ENCODE measurements at places on chromosomes 12 and 14.
A peak's percentile ranks its signal among the peaks of the same experiment; 100 is the strongest.

- DNase-seq = no peak
Measured at GRCh38 chr14:72544615-72545387, 349.1 kb downstream of the DPF3 start.

DNA sequence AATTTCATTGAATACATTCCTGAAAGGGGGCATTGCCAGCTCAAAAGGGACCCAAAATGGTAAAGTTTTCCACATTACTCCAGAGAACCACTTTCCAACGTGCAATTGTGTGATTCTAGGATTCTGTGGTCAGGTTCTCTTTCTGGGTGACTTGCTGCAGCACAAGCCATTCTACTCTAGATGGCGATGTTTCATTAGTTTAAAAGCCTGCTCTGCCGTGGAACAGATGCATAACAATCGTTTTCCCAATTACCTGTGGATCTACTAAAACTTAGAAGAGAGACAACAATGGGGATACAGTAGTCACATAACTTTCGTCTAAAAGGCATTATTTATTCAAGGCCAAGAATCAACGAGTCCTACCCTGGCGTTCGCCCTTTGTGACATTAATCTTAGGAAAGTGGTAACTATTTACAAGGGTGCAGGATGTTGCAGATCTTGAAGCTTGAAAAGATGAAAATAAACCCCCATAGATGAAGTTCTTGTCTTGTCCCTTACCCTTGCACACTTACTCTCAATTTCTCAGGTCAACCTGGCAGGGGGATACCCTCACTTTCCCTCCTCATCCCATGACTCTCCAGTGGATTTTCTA, 400.9 kb downstream of the SNAPC1 start:
- DNase-seq = peak; percentile 48

DNA sequence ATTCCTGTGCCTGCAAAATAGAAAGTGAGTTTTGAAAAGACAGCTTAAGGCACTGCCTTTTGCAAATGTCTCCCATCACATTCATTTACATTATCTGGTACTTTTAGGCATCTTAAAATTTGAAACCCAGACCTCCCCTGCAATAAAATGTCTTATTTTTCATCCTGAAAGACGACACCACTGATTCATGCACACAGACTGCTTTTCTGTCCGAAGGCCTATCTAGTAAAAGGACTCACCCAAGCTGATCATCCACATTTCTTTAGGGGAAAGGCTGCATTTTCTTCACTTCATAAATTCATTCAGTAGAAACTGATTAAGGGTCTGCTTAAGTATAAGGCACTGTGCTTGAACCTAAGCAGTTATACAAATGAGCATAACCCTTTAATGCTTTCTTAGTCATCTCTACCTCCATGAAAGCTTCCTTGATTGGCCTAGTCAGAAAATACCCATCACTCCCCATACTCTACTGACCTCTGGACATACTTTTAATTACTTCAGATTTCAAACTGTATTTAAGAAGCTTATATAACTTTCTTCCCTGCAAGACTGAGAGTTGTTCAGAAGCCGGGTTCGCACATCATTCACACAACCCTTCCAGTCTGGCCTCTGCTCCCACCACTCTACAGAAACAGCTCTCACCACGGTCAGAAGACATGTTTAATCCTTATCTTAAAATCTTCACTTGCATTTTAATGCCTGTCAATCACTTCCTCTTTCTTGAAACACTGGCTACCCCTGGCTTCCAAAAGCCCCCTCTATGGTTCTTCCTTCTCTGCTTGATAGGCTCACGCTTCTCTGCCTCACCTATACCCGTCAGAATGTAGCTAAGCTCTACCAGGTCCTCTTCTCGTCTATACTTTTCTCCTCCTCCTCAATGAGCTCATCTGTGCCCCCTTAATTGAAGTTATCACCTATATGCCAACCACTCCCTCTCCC, 288.6 kb downstream of the MED13L start:
- DNase-seq = no peak

GRCh38 chr14:34713681-34714319, 593 bp downstream of the CFL2 start:
- peak; percentile 19 for DNase-seq

GRCh38 chr14:98855926-98856715, 415.9 kb downstream of the BCL11B start:
- DNase-seq = no peak

DNA sequence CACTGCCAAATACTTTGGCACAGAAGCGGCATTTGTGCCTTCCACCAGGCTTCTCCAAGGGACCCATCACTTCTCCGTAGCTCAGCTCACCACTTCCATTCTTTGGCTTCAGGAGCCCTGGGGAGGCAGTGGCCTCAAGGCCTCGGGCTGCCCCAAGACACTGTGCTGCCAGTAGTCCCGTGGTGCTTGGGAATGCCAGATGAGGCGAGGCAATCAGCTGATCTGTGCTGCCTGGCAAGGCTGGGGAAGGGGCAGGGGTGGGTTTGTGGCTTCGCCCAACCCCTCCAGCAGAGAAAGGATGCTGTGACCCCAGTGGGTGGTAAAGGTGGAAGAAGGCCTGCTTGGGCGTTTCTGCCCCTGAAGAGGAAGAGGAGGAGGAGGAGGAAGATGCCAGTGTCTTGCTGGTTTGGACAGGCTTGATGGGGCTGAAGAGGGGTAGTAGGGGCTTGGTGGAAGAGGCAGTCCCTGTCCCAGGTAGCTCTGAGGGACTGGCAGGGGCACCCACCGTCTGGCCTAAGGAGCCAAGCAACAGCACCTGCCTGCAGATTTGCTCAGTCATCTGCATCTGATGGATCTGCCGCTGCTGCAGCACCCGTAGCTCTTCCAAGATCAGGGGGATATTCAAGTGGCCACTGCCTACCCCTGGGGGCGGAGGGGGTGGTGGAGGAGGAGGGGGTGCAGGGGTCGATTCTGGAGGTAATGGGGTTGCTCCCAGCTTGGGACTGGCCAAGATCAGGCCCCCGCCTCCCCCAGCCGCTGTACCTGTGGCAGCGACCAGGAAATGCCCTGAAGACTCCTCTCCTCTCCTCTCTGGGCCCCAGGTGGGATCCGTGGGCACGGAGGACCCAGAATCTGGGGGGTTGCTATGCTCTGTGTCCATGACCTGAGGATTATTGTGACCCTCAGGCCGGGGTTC, 1.3 kb downstream of the SALL2 start:
- DNase-seq = no peak

DNA sequence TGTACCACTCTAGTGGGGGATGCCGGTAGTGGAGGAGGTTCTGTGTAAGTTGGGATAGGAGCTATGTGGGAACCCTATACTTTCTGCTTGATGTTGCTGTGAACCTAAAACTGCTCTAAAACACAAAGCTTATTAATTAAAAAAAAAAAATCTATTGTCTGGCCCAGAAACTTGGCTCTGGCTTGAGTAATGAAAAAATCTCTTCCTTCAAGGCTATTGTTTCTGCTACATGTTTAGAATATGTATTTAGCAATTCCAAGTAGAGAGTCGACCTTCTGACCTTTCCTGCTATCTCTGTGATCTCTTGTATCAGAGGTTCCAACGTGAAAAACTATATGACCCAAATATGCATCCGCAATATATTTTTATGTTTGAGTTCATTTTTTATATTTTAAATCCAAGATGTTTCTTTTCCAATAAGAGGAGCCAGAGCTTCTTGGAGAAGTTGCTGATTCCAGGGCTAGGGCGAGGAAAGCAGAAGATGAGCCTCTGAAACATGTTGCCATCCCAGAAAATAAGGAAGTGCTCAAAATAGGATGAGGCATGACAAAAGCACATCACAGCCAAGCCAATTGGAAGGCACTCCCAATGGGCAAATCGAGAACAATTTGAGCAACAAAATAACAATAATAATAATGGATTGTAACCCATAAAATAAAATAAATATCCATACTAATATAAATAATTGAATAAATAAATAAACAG, 184.6 kb upstream of the TMEM260 start:
- no peak for DNase-seq

DNA sequence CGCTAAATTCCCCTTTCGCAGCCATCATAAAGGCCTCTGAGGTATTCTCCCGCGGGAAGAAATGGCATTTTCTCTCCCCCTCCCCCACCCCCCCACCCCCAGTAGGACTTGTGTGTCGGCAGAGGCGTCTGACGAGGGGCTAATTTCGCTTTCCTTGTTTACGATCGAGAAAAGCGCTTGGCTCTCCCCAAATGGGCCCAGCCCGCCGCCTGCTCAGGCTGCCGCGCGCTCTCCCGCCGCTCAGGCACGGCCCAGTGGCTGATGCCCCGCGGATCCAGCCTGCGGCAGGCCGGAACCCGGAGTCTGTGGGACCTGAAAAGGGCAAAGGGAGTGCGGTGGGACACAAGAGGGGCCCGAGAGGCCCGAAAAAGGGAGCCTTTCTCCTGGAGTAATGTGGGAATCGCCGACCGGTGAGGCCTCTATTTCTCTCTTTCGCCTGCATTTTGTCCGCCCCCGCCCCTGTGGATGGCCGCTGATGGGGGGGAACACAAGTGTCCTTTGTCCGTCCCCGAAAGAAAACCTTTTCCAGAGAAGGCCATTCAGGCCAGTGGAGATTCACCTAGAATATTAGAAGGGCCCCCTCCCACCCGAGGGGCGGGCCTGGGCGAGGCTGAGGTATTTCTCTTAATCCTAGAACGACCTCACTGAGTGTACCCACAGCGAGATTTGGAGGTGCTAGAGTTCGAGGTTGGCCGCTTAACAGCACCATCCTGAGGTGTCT, 9.0 kb upstream of the HOXC6 start:
- no peak for DNase-seq

DNA sequence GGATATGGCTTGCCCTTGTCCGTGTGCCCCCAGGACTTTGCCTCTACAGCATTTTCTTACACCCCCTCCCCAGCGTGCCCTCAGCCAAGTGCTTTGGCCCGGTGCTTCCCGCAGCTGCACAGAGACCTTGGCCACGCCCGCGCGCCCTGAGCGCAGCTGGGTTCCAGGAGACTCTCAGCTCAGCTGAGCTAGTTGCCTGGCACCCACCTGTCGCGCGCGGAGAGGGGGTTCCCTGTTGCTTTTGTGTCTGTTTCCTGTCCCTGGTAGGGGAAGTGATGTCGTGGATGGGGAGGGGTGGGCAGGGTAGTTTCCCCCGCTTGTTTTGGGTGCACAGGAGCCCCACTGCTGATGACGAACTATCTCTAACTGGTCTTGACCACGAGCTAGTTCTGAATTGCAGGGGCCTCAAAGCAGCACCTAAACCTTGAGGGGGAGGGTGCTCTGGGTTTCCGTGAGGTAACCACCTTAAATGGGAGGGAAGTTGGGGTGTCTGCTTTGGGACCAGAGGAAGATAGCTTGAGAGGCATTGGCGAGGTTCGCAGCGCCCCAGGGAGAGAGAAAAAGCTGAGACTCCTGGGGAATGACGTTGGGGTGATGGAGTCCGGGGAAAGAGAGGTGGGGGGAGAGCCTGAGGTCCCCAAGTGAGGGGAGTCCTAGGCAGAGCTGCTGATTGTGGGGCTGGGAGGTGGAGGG, 1.5 kb downstream of the DIO3 start:
- no peak for DNase-seq

DNA sequence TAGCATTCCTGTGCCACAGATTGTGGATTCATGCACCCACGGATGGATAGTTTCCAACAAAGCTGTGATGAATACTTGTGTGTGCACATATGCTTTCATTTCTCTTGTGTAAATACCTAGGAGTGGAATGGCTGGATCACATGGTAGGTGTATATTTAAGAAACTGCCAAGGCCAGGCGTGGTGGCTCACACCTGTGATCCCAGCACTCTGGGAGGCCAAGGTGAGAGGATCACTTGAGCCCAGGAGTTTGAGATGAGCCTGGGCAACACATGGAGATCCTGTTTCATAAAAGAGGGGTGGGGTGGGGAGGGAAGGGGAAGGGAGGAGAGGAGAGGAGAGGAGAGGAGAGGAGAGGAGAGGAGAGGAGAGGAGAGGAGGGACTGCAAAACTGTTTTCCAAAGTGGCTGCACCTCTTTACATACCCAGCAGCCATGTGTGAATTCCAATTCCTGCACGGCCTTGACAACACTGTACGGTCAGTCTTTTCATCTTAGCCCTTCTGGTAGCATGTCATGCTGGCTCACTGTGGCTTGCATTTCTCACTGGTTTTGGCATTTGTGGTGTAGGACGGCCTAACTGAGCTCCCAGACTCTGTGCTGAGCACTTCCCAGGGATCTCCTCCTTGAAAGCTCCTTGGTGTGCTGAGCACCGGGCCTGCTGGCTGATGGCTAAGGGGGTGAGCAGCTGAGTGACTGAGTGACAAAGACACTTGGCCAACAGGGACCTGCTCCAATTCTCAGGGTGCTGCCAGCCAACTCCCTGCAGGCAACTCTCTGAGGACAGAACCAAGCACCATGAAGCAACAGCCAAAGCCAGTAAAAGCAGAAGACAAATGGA, 27.9 kb downstream of the SYNE3 start:
- DNase-seq = no peak

GRCh38 chr12:31298515-31298910, 27.4 kb downstream of the SINHCAF start:
- DNase-seq = no peak

DNA sequence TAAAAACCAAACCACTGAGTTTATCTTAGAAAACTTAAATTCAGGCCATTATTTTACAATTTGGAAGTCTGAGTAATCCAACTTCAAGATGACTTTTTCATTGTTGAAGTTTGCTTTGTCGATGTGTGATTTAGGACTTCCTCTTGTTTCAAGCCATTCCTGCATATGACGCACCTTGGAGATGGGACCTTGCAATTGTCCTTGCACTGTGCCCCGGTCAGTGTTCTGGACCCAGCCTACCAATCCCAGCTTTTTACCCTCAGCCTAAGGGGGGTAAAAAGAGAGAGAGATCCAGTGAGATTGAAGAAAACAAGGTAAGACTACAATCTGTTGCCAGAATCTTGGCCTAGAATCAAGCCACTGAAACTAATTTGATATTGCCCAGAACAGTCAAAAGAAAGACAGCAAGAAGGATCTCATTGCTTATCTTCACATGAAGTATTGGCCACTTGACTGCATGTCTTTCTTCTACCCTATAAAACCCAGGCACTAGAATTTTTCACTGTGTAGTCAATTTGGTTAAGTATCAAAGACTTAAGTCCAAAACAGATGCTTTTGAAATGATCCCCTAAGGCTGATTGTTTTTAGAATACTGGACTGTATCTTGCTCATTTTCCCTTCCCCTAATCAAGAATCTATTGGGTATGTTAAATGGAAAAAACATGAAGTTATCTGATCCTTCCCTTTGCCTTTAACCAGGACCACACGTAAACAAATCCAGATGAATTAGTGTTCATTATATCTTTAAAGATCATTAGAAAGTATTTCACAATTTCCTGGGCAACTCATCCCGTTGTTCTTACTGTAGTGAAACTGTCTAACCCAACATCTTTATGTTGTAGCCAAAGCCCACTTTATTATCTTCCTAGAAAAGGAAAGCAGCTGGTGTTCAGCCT, 2.4 kb upstream of the MLH3 start:
- DNase-seq = no peak

DNA sequence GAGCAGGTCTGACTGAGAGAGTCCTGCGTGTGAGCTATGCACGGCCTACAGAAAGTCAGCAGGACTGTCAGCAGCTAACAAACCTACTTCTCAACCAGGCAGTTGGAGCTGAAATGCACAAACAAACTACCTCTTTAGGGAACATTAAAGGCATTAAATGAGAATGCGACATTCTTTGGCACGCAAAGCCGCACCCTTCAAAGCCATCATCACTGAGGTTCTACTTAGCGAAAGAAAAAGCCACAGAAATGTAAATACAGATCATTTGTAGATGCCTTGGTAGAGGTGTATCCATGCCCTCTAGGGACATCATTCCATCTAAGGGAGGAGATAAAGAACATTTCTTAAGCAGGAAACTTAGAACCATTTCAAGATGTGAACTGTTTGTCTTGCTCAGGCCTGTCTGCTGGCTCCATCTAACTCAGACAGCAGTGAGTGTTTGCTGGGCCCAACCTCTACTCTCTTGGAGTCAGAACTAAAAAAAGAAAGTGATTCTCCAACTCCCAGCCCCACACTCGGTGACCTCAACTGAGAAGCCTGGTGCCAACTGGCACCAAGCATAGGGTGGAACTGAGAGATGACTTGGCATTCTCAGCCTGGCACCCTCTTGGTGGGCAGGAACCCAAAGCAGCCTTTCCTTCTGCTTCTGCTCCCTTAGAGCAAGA, 63.5 kb upstream of the MBIP start:
- DNase-seq = no peak

All from activated CD4-positive, alpha-beta T cell treated with anti-CD3 and anti-CD28 coated beads, Interleukin-10, Interleukin-2, amounts not matched to agents 100 ng/mL and 50 ng/mL, durations not matched to agents 16 hours and 8 hours (primary cell).